ENCODE measurements at places on chromosomes 2 and 18. TPM values are rescaled to one million over a fixed set of nuclear protein-coding genes. Genes with fewer than 3 reads are reported as not detected.

Gene UPP2
- total RNA-seq, result not detected

Gene FBXO41
- 2.7 TPM for total RNA-seq

Gene GCG
- total RNA-seq, result not detected

Gene PDE1A
- total RNA-seq, result 14.5 TPM

DNA sequence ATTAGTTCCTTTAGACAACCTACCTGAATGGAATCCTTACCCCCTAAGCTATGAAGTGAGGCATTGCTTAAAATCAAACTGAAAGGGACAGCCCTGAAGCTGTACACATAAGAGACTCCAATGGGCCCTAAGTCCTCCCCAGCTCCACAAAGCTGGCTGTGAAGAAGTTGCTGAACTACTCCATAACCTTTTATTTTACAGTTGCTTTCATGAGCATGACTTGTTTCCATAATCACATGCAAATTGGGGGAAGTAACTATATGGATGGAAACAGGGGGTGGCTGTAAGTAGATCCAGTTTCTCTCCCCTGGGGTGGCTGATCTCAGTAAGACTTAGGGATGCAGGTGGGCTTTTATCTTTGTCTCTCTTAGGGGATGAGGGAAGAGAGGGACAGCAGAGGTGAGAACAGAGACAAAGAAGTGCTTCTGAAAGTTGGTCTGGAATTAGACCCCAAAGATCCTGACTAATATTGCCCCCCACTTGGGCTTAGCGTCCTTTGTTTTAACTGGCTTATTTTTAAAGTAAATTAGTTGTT is 5.5 kb downstream of the FZD5 start:
- no peak overlapping the region for H3K27ac ChIP-seq
- H3K36me3 ChIP-seq, result no peaks in the 10 kb centered on the region
- no peak overlapping the region for H3K4me3 ChIP-seq

- no peak overlapping the region for H3K4me3 ChIP-seq
- H3K27ac ChIP-seq, result no peak overlapping the region
- H3K4me1 ChIP-seq, result no peaks in the 10 kb centered on the region
- no peaks in the 10 kb centered on the region for H3K27me3 ChIP-seq
These were observed 25.1 kb upstream of the ARHGAP25 start for GRCh38 chr2:68709421-68709911.

GRCh38 chr2:47028846-47029560 is 113.4 kb upstream of the MCFD2 start:
- H3K4me3 ChIP-seq, result no peak overlapping the region
- no peak for DNase-seq
- peaks cover 45% of the 10 kb centered on the region for H3K4me1 ChIP-seq
- peaks cover 63% of the 10 kb centered on the region for H3K36me3 ChIP-seq
- H3K27ac ChIP-seq, result no peak overlapping the region

- H3K27me3 ChIP-seq, result no peaks in the 10 kb centered on the region
- H3K4me1 ChIP-seq, result peaks cover 11% of the 10 kb centered on the region
- H3K36me3 ChIP-seq, result no peaks in the 10 kb centered on the region
- DNase-seq, result no peak
These were observed 32.6 kb downstream of the MYL12B start for GRCh38 chr18:3294435-3295080.

Gene PLCL1
- 6.6 TPM for total RNA-seq

GRCh38 chr2:45781464-45781811 is 130.0 kb downstream of the PRKCE start:
- no peaks in the 10 kb centered on the region for H3K36me3 ChIP-seq
- no peaks in the 10 kb centered on the region for H3K27me3 ChIP-seq
- H3K27ac ChIP-seq, result no peak overlapping the region
- no peak overlapping the region for H3K4me3 ChIP-seq
- no peak for DNase-seq

DNA sequence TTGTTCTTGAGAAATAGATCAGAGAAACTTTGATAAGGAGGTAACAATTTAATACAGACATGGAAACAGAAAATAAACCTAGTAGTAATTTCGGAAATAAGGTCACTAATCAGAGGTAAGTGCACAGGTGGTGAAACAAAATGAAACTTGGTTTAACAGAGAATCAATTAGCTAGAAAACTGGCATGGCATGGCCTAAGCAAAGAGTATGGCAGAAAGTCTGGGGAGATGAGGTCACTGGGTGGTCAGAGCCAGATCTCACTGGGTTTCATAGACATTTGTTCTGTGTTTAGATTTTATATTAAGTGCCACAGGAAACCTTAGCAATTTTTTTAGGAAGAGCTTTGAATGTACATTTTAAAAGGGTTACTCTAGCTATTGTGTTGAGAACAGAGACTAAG is 1216.0 kb upstream of the PIK3C3 start:
- H3K4me3 ChIP-seq, result no peak overlapping the region
- H3K4me1 ChIP-seq, result no peaks in the 10 kb centered on the region
- no peak for DNase-seq
- H3K27me3 ChIP-seq, result no peaks in the 10 kb centered on the region
- H3K36me3 ChIP-seq, result no peaks in the 10 kb centered on the region
- H3K27ac ChIP-seq, result no peak overlapping the region

- H3K4me3 ChIP-seq, result no peak overlapping the region
These were observed 88.4 kb upstream of the CAVIN2 start for GRCh38 chr2:191935247-191935646.

Gene SCN3A
- 2.0 TPM for total RNA-seq

DNA sequence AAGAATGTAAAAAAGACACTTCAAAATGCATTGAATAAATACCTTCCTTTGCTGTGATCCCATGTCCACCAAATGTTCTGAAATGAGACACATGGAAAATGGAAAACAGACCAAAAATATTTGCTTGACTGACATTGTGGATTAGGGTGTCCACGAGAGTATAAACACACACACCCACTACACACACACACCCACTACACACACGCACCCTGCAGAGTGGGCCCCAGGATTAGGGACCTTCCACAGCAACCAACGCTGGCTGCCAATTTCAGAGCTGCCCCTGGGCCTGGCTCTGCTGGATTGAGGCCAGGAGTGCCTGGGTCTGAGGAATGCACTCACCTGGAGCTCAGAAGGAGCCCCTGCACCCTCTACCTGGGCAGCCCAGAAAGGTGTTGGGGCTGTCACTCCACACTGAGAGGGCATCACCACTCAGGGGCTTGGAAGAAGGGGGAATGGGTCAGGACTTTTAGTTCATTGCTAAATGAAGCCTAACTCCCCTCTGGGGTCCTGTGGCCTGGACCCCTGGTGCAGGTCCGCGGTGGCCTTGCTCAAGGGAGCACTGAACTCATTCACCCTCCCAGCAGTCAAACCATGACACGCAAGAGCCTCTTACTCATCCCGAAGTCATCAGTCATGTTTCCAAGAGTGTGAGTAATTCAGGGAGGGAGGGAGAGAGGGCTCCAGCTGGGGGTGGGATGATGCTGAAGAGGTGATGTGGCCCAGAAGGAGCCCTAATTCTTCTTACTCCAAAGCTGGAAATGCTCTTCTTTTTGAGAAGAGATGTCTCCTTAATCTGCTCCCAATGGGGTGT is 50.2 kb upstream of the PLB1 start:
- DNase-seq, result no peak
- peaks cover 51% of the 10 kb centered on the region for H3K4me1 ChIP-seq
- H3K27me3 ChIP-seq, result no peaks in the 10 kb centered on the region
- H3K4me3 ChIP-seq, result no peak overlapping the region
- H3K36me3 ChIP-seq, result no peaks in the 10 kb centered on the region

Gene PRKAG3
- not detected for total RNA-seq

GRCh38 chr2:226873051-226873620 is 37.3 kb downstream of the RHBDD1 start:
- H3K4me3 ChIP-seq, result no peak overlapping the region
- no peak for DNase-seq
- H3K27me3 ChIP-seq, result no peaks in the 10 kb centered on the region
- peaks cover 4% of the 10 kb centered on the region for H3K36me3 ChIP-seq

GRCh38 chr2:216308576-216308975 is 63.7 kb downstream of the MARCHF4 start:
- no peak overlapping the region for H3K27ac ChIP-seq
- DNase-seq, result no peak
- no peaks in the 10 kb centered on the region for H3K36me3 ChIP-seq
- H3K4me3 ChIP-seq, result no peak overlapping the region
- H3K27me3 ChIP-seq, result no peaks in the 10 kb centered on the region

GRCh38 chr2:226575928-226576327 is 223.7 kb downstream of the IRS1 start:
- DNase-seq, result no peak
- H3K27me3 ChIP-seq, result no peaks in the 10 kb centered on the region
- no peak overlapping the region for H3K4me3 ChIP-seq
- no peaks in the 10 kb centered on the region for H3K36me3 ChIP-seq
- no peak overlapping the region for H3K27ac ChIP-seq
- no peaks in the 10 kb centered on the region for H3K4me1 ChIP-seq

DNA sequence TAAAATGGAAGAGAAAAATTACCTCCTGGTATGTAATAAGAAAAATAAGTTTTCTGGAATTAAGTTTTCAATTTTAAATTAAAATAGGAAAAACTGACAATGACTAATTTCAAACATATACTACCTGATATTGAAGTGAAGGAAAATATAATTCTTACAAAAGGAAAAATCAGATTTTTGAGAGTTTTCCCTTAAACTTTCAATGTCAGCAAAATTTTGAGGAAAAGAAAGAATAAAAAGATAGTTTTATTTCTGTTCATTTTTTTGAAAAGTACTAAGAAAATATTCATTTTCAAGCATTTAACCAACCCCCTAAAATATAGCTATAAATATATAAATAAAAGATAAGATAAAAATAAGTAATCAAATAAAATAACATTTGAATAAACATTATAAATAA is 87.1 kb downstream of the TMX3 start:
- no peaks in the 10 kb centered on the region for H3K4me1 ChIP-seq
- H3K27me3 ChIP-seq, result no peaks in the 10 kb centered on the region
- no peak overlapping the region for H3K4me3 ChIP-seq
- H3K27ac ChIP-seq, result no peak overlapping the region
